ENCODE measurements at places on chromosomes 6 and 20. TPM values are rescaled to one million over a fixed set of nuclear protein-coding genes. Genes with fewer than 3 reads are reported as not detected.

The MCHR2 gene
- not detected for polyA plus RNA-seq

The CST2 gene
- polyA plus RNA-seq = not detected

The PLAGL1 gene
- polyA plus RNA-seq = 11.6 TPM

The MAFB gene
- 2.3 TPM for polyA plus RNA-seq

The MOXD1 gene
- polyA plus RNA-seq = 20.8 TPM

The PRR3 gene
- polyA plus RNA-seq = 14.7 TPM

The SLC35F1 gene
- 18.5 TPM for polyA plus RNA-seq

The CYP21A2 gene
- polyA plus RNA-seq = not detected

The COL9A3 gene
- polyA plus RNA-seq = 6.4 TPM

The MOCS3 gene
- polyA plus RNA-seq = 6.2 TPM

The EYA2 gene
- polyA plus RNA-seq = not detected

The KIAA0408 gene
- 2.0 TPM for polyA plus RNA-seq

The LAMA5 gene
- polyA plus RNA-seq = 168 TPM

The RBBP8NL gene
- polyA plus RNA-seq = not detected

The PTGIS gene
- 6.1 TPM for polyA plus RNA-seq

The MEI4 gene
- 0.15 TPM for polyA plus RNA-seq

The SAMD5 gene
- 0.42 TPM for polyA plus RNA-seq

The STMND1 gene
- not detected for polyA plus RNA-seq

The SENP6 gene
- 56.4 TPM for polyA plus RNA-seq

The LY6G6F gene
- not detected for polyA plus RNA-seq

The GUCA1A gene
- polyA plus RNA-seq = 0.75 TPM

The SLC17A1 gene
- not detected for polyA plus RNA-seq

The ASIP gene
- polyA plus RNA-seq = 0.67 TPM

The DNAH8 gene
- polyA plus RNA-seq = not detected

The PNPLA1 gene
- polyA plus RNA-seq = not detected

The SERPINB1 gene
- polyA plus RNA-seq = 6.5 TPM

The EPPIN gene
- not detected for polyA plus RNA-seq

The TNNC2 gene
- polyA plus RNA-seq = 96.3 TPM

The ADGRF5 gene
- 0.51 TPM for polyA plus RNA-seq

The HCK gene
- not detected for polyA plus RNA-seq

The CLPSL1 gene
- polyA plus RNA-seq = not detected

The MTFR2 gene
- 2.0 TPM for polyA plus RNA-seq

The LPA gene
- polyA plus RNA-seq = not detected

The C6orf15 gene
- not detected for polyA plus RNA-seq

Data from cardiac muscle cell (in vitro differentiated cells and primary cell).